NCI-H146 (cell line): ENCODE measurements at places on chromosomes 13 and 19.

- DNase-seq: no peak
These were observed 40.5 kb upstream of the GAS6 start for GRCh38 chr13:113904411-113904810.

DNA sequence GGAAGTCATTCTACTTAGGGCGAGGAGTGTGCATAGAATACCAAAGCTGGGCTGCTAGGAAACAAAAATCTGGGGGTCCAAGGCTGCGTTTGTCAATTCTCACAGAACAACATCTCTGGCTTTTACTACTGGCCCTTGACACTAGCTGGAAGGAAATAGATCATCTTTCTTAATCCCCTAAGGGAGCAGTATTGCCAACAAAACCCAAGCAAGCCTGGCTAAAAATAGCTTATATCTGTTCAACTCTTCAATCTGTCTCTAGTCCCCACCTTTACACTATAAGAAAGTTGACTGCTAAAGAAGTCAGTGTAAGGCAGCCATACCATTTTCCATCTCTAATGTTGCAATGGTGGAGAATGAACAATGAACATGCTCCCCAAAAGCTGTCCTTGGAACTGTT is 107.8 kb upstream of the SPRY2 start:
- no peak for DNase-seq

DNA sequence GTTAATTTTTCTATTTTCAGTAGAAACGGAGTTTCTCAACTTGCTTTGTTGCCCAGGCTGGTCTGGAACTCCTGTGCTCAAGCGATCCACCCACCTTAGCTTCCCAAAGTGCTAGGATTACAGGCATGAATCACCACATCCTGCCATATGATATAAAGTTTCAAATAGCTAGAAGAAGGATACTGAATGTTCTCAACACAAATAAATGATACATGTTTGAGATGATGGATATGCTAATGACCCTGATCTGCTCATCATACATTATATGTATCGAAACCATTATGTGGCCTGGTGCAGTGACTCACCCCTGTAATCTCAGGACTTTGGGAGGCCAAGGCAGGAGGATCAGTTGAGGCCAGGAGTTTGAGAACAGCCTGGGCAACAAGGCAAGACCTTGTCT is 11.5 kb downstream of the CIB3 start:
- no peak for DNase-seq

DNA sequence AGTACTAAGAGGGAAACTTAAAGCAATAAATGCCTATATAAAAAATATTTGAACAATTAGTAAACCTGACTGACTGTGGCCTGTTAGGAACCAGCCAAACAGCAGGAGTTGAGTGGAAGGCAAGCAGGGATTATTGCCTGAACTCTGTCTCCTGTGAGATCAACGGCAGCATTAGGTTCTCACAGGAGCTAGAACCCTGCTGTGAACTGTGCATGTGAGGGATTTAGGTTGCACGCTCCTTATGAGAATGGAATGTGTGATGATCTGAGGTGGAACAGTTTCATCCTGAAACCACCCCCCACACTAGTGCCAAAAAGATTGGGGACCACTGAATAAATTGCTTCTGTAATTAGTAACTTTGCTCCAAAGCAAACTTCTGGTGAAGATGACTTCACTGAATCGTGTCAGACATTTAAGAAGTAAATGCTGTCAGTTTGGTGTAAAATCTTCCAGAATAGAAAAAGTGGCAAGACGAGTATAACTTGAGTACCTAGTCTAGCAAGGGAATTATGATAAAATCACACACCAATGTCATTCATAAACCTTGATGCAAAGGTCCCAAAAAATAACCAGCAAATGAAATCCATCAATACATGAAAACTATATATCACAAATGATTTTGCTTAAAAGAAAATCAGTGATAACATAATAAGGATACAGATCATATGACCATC is 53.8 kb downstream of the SLC6A16 start:
- no peak for DNase-seq

DNA sequence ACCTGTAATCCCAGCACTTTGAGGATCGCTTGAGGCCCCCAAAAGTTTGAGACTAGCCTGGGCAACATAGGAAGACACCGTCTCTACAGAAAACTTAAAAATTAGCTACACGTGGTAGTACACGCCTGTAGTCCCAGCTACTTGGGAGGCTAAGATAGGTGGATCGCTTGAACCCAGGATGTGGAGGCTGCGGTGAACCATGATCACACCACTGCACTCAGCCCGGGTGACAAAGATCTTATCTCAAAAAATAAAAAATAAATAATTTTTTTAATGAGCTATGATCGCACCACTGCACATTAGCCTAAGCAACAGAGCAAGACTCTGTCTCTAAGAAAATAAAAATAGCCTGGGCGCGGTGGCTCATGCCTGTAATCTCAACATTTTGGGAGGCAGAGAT is 6.6 kb downstream of the RCBTB2 start:
- no peak for DNase-seq

DNA sequence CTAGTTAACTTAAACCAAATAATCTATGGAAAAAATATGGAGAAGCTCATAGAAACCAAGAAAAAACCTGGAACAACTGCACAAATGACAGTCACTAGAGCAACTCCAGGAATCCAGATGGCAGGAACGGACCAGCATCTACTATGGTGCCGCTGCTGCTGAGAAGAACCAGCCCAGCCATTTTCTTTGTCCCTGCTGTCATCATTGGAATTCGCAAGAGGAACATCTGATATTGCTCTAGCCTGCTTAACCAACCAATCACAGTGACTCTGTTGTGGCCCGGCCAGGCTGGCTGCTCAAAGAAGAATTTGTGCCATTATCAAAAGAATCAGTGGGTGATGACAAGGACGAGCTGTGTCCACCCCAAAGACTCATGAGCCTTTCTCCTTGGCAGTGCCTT is 33.1 kb upstream of the CEBPA start:
- no peak for DNase-seq

DNA sequence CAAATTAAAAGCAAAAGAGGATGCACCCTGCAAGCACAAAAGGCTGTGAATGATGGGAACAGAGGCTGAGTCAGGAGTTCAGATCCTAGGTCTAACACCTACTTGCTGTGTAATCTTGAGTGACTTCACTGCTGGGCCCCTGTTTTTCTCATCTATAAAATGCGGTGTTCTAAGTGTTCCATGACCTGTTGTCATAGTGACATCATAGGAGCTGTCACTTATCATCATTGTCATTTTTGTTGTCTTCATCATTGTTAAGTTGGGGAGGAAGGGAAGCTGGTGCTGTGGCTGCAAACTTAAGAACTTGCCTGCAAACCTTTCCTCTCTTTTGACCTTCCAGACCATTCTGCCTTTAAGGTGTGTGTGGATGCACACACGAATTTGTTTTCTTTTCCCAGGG is 20.6 kb downstream of the ACSBG2 start:
- no peak for DNase-seq

- no peak for DNase-seq
These were observed 1890.9 kb downstream of the PCDH9 start for GRCh38 chr13:65339241-65339640.

DNA sequence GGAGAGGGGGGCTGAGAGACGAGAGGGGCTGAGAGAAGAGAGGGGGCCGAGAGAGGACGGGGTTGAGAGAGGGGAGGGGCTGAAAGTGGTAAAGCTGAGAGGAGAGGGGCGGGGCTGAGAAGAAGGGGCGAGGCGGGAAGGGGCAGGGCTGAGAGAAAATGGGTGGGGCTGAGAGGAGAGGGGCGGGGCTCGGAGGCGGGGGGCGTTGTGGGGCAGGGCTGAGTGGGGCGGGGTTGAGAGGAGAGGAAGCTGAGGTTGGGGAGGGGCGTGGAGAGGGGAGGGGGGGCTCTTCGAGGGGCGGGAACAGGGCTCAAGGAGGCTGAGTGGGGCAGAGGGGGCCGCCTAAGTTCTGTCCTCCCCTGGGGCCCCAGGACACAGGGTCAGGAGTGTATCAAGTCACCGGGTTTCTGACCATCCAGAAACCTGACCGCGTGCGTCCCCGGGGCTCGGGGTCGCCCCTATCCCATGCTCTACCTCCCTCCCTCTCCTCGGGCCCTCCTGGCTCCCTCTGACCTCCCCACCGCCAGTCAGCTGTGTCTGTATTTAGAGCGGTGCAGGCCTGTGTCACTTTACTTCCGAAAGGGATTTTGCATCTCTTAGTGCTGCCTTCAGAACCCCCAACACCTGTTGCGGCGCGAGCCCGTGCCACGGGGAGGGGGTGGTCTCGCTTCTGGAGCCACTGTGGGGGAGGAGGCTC is 38.6 kb upstream of the SEMA6B start:
- peak; percentile 18 for DNase-seq

- DNase-seq: no peak
These were observed 6.0 kb upstream of the AMER2 start for GRCh38 chr13:25178070-25178469.
